ENCODE measurements at places on chromosomes 6 and 20. TPM values are rescaled to one million over a fixed set of nuclear protein-coding genes. Genes with fewer than 3 reads are reported as not detected.

The FHL5 gene
- 0.27 TPM for polyA plus RNA-seq

The KIZ gene
- polyA plus RNA-seq = 46.6 TPM

The ZNFX1 gene
- polyA plus RNA-seq = 17.7 TPM

The ANKRD66 gene
- polyA plus RNA-seq = not detected

The KHDC1 gene
- 12.3 TPM for polyA plus RNA-seq

The ADGB gene
- 0.62 TPM for polyA plus RNA-seq

The SLC52A3 gene
- 4.0 TPM for polyA plus RNA-seq

The DLK2 gene
- 1.00 TPM for polyA plus RNA-seq

The SLC4A11 gene
- polyA plus RNA-seq = 2.3 TPM

The ECT2L gene
- 0.55 TPM for polyA plus RNA-seq

The PBOV1 gene
- polyA plus RNA-seq = 0.13 TPM

The TTI1 gene
- 38.4 TPM for polyA plus RNA-seq

The TTLL9 gene
- 5.5 TPM for polyA plus RNA-seq

The C6orf163 gene
- 7.8 TPM for polyA plus RNA-seq

The CPXM1 gene
- 224 TPM for polyA plus RNA-seq

The SLC13A3 gene
- 19.3 TPM for polyA plus RNA-seq

The IPCEF1 gene
- 8.9 TPM for polyA plus RNA-seq

The TSBP1 gene
- polyA plus RNA-seq = 0.27 TPM

The OVOL2 gene
- 0.60 TPM for polyA plus RNA-seq

The CAP2 gene
- 13.1 TPM for polyA plus RNA-seq

The C6orf132 gene
- 4.4 TPM for polyA plus RNA-seq

The SIRPG gene
- polyA plus RNA-seq = not detected

The BCAS4 gene
- polyA plus RNA-seq = 5.1 TPM

The COL11A2 gene
- 5.9 TPM for polyA plus RNA-seq

The SPEF1 gene
- 1.7 TPM for polyA plus RNA-seq

The ZBP1 gene
- not detected for polyA plus RNA-seq

The EYS gene
- 0.96 TPM for polyA plus RNA-seq

The RIPPLY2 gene
- not detected for polyA plus RNA-seq

The SAMD3 gene
- 1.1 TPM for polyA plus RNA-seq

The MEI4 gene
- polyA plus RNA-seq = 2.1 TPM

The IP6K3 gene
- 1.0 TPM for polyA plus RNA-seq

The PRSS16 gene
- 0.28 TPM for polyA plus RNA-seq

The EBF4 gene
- polyA plus RNA-seq = 31.4 TPM
